A549 treated with CpdA at 1 μM for 4 hours (cell line): ENCODE measurements at places on chromosomes 1 and 21. TPM values are rescaled to one million over a fixed set of nuclear protein-coding genes. Genes with fewer than 3 reads are reported as not detected.

The ZNF670 gene
- 3.4 to 5.7 TPM (median 3.7 TPM) in 5 replicates for total RNA-seq

The TAS1R1 gene
- 0.07 TPM in 1 of 5 replicates, not detected in the others for total RNA-seq

The ASB17 gene
- not detected in 5 replicates for total RNA-seq

The NKAIN1 gene
- 0.98 to 1.7 TPM (median 1.5 TPM) in 5 replicates for total RNA-seq

The PLPPR5 gene
- not detected in 5 replicates for total RNA-seq

The ANGPTL1 gene
- not detected in 5 replicates for total RNA-seq

The NUP133 gene
- total RNA-seq = 18.8 to 26.8 TPM (median 23.2 TPM) in 5 replicates

The AMY1B gene
- total RNA-seq = not detected in 5 replicates

The CAPZA1 gene
- total RNA-seq = 58.0 to 85.4 TPM (median 63.1 TPM) in 5 replicates
